Pons (tissue), 1 donor: ENCODE measurements at places on chromosomes 1 and 21.
A peak's percentile ranks its signal among the peaks of the same experiment; 100 is the strongest.

DNA sequence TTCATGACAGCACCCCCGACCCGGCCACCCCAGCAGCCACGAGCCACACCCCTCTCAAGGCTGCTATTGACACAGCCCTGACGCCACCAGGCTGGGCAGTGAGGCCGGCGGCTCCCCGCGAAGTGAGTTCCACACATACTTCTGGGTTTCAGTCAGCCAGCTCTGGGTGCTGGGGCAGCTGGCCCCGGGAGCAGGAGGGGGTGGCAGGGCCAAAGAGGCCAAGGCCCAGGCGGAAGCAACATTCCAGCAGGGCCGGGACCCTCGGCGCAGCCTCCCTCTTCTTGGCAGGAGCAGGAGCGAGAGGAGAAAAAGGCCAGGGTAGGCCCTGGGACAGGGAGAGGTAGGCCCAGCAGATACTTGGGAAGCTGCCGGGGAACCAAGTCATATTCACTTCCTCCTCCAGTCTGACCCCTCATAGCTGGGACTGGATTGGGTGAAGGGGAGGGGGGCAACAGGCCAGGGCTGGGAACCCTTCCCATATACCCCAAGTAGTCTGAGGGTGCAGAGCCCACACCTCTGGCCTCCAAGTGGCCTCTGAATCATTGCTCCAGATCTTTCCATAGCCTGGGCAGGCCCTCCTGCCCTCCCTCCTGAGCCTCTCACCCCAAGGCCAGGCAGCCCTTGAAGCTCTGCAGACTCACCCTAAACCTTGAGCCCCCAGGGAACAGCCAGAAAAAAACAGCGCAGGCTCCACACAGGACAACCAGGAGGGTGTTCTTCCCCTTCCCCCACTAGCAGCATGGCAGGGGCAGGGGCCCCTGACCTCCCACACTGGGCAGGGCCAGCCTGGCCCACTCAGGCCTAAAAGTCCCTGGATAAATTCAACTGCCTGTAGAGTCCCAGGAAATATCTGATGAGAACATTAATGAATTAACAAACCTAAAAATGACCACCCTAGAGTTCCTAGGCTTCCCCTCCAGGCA, 5.7 kb downstream of the HSPG2 start:
- no peak for DNase-seq

DNA sequence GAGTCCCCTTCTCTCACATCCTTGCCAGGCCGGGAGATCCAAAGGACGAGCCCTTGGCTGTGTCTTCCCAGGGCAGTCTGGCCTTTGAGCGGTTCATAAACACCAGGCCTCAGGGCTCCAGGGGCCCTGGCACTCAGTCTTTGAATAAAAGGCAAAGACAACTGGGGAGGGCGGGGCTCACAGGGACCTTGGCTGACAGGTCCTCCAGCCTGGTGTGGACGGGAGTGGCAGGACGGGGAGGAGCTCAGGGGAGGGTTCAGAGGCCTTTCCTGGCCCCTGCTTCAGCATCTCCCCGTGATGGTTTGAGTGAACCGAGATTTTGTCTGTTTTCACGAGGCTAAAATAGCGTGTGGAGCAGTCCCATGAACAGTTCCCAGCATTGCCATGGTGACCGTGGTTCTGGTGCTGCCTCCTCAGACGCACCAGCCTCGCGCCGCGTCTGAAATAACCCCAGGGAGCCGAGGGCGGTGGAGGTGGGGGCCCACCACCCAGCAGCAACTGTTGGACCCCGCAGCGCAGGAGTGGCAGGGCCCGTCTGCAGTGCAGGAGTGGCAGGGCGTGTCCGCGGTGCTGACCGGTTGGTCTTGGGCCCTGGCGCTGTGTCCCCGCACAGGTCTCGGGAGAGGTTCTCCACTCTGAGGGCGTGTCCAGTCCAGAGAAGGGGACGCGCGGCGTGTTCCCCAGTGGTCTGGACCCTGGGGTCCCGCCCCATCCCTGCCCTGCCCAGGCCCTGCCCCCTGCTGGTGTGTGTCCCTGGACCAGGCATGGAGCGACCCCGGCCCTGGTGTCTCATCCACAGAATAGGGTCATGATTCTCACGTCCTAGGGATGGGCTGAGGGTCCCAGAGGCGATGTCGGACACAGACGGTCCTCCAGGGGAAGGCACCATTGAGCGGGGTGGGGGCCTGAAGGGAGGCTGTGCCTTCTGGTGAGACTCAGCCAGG, 7.1 kb upstream of the PRKCZ start:
- DNase-seq: no peak

- peak; percentile 64 for DNase-seq
These were observed 6.1 kb upstream of the IGFN1 start for GRCh38 chr1:201184307-201185122.

- no peak for DNase-seq
These were observed 752.1 kb downstream of the LTN1 start for GRCh38 chr21:28240586-28240985.

DNA sequence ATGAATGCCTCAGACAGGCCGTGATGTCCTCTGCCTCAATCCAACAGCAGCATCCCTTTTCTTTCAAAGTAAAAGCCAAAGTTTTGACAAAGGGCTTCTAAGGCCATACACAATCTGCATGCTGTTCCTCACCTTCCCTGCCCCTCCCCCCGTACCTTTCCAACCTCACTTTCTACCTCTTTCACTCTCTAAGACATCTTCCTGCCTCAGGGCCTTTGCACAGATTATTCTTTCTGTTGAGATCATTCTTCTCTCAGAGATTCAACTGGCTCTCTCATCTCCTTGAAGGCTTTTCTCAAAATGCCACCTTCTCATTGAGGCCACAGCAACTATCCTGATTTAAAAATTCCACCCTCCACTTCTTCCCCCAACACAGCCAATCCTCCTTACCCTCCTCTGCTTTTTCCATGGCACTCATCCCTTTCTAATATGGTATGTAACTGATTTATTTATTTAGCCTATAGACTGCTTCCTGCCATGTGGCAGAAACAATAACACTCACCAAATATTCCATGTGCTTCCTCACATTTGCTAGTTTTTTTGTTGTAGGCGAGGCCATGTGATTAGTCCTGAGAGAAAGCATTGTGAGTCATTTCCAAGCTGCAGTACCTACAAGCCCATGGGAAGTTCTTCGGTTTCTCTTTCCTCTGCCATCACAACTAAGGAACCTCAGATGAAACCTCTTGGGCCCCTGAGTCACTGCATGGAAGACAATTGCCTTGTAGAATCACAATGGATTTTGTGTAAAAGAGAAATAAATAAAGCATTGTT, 58.7 kb upstream of the GADD45A start:
- DNase-seq: no peak

DNA sequence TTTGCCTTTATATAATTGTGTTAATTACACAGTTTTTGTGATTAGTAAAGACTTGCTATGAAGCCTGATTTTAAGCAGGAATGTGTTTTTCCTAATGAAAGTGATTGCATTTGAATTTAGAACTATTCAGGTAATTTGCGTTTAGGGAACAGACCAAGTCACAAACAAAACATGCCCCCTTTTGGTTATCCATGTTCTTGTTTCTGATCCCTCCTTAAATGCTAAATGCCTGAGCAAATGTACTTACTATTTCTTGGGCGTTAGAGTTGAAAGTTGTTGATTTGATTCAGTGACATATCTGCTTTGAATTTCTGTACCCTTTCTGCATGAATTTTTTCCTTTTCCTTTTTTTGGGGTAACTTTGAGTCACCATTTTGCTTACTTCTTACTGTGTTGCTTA, 5.2 kb downstream of the POU2F1 start:
- peak; percentile 41 for DNase-seq

- DNase-seq: no peak
These were observed 62.8 kb downstream of the EVA1C start for GRCh38 chr21:32475162-32475812.

DNA sequence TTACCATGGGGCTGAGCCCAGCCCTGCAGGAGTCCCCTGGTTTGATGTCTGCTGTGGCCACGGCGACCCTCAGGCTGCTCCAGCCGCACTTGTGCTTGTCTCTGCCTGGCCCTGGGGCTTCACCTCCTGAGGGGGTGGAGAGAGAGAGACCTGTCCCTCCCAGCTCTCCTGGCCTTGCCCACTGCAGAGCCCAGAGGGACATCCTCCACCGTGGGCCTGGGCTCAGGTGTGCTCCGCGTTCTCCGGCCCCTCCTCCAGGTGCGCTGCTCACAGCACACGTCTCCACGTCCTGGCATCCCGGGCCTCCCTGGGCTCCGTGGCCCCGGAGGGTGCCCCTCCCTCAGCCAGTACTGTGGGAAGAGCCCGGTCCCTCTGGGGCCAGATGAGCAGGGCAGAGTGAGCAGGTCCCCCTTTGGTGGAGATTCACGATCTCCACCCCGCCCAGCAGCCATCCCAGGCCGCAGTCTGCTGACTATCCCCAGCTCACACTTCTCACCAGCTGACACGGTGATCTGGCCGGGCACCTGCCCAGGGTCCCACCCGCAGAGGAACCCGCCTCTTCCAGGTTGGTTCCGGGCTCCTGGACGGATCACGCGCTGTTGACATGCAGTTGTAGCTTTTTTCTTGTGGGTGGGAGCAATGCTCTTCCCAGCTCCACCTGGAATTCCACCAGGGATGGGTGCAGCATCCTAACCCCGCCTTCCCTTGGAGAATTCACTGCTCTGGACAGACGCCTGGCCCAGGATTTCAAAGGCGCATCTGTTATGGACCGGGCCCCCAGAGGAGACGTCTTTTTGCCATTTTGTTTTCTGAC, 41.8 kb upstream of the POFUT2 start:
- DNase-seq: no peak
